ENCODE measurements at places on chromosomes 5 and 9.

- no peak for DNase-seq
Observed at GRCh38 chr5:88657906-88658775, 224.8 kb downstream of the MEF2C start.

DNA sequence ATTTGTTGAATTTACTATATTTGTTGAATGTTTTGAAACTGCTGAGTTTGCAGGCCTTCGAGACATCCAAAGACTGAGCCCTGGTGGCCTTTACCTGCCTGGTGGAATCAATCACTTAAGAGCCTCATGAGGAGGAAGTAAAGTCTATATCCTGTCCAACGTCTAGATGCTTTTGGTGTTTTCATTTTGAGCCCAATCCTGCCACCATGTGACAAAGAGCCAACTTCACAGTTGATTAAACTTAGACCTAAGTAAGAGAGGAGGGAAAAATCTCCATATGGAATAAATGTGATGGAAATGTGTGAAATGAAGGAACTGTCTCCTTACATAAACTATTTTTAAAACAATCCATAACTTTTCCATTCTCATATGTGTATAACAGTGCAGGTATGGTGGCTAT lies 220.1 kb downstream of the PRR16 start:
- no peak for DNase-seq

DNA sequence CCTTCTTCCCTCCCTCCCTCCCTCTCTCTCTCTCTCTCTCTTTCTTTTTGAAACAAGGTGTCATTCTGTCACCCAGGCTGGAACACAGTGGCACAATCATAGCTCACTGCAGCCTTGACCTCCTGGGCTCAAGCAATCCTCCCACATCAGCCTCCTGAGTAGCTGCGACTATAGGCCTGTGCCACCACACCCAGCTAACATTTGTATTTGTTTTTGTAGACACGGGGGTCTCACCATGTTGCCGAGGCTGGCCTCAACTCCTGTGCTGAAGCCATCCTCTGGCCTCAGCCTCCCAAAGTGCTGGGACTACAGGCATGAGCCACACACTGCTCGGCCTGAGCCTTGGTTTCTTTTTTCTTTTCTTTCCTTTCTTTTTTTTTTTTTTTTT lies 45.8 kb downstream of the PLPP7 start:
- DNase-seq: no peak

DNA sequence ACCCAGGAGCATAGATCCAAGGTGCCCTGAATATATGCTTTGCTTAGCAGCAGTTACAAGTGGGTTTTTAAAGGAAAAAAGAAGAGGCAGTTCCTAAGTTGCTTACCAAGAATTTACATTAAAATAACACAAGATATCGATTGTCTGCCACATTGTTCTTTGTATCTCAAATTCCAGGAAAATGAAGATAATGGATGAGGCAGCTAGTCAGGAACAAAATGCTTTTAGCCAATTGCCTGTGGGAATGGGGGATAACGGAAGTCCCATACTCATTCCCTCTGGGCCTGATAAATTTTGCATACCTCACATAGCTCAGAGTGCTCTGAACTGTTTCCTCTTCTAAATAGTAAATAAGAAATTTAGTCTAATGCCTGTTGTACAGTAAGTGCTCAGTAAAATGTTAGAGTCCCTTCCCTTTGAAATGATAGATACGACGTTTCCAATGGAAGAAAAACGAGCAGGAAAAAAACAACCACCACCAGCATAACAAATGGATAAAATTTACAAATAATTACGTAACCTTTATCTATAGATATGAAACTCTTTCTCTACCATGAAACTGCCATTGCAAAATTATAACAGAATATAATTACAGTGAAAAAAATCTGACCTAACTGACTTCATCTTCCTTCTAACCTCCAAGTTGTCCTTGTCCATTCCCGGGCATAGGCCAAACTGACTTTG lies 35.5 kb upstream of the TENT2 start:
- no peak for DNase-seq

GRCh38 chr5:87844449-87844848 lies 424.2 kb downstream of the TMEM161B start:
- no peak for DNase-seq

GRCh38 chr5:115956957-115957356 lies 5.3 kb upstream of the LVRN start:
- no peak for DNase-seq
